ENCODE measurements at places on chromosomes 16 and 17.

GRCh38 chr17:69088643-69089200 lies 28.0 kb upstream of the ABCA9 start:
- DNase-seq = no peak

GRCh38 chr17:18315562-18315922 lies 449 bp downstream of the SMCR8 start:
- no peak for DNase-seq

DNA sequence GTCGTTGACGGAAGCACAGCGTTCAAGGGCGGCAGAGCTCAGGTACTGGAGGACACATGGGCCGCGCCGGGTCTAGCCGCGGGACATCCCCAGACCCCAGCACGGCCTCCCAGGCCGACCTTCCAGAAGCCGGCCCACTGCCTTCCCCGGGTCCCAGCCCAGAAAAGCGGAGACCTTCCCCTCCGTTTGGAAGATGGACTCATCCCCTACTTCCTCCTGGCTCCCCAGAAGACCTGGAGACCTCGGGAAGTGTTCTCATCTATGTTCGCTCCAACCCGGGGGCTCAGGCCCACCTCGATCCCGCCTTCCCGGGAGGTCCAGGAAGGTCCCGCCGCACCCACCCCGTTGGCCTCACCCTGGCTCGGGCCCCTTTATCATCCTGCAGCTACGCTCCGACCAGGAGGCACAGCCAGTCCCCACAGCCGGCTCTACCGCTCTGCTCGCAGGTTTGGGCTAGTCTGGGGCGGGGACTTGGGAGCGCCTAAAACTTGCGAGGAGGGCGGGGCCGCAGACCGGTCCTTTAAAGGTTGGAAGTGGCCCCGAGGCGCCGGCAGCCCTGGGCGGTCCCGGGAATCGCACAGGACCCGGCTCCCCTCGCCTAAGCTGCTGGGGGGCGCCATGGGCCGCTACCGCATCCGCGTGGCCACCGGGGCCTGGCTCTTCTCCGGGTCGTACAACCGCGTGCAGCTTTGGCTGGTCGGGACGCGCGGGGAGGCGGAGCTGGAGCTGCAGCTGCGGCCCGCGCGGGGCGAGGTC lies at the start of gene ALOX12:
Gene ALOX12 (plus strand): TSS at position 550 of the 756 bp plus-strand sequence. CDS start 69 bp downstream, at position 619.
- DNase-seq = no peak

- no peak for DNase-seq
Observed at GRCh38 chr16:86661706-86662105, 83.4 kb downstream of the FOXL1 start.

DNA sequence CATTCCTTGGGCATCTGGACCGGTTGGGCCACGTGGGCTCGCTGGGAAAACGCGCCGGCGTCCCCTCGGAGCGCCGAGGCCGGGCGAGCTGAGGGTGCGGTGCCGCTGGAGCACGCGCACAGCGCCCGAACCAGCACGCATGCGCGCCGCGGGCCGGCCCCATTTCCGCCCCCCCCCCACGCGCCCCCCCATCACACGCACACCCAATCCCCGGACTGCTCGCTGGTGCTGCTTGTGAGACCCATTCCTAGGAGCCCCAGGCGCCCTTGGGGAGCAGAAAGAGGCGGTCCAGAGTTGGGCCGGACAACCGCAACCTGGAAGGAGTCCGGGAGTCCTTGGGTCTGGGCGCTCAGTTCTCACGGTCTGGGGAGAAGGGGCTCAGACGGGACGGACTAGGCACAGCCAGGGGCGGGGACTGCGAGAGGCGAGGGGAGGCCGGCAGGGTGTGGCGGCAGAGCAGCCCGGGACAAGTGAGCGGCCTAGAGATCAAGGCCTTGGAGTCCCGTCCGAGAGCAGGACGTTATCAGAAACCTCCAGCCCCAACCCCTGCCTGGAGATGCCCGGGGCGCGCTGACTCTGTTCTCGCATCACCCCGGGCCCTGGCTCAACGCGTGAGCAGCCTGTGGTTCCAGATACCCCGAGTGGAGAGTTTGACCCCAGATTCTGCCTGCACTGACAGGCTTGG lies 6.0 kb upstream of the CBX8 start:
- DNase-seq = no peak

DNA sequence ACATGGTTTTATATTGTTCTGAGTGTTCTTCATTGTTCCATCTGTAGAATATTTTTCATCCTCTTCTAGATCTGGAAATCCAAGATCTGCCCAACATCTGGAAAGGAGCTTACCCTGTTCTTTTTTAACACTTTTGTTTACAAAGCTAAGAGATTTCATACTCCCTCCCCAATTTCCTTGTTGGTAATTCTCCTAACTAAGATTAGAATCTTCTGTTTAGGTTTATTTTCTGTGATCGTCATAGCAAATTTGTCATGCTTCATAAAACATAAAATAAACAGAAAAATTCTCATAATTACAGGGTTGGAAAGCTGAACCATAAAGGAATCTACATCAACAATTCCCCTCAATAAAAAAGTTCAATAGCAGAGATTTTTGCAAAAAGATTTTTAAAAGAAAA lies 580.3 kb upstream of the CA10 start:
- DNase-seq = no peak

GRCh38 chr16:81275064-81275532 lies 36.6 kb downstream of the BCO1 start:
- no peak for DNase-seq

GRCh38 chr17:44187131-44187899 lies 543 bp downstream of the TMUB2 start:
- DNase-seq = no peak

- peak; percentile 84 for DNase-seq
Observed at GRCh38 chr17:2157675-2158395, 102.9 kb downstream of the HIC1 start.

All from AG09309 (cell line).